ENCODE measurements at places on chromosomes 6 and 20.

DNA sequence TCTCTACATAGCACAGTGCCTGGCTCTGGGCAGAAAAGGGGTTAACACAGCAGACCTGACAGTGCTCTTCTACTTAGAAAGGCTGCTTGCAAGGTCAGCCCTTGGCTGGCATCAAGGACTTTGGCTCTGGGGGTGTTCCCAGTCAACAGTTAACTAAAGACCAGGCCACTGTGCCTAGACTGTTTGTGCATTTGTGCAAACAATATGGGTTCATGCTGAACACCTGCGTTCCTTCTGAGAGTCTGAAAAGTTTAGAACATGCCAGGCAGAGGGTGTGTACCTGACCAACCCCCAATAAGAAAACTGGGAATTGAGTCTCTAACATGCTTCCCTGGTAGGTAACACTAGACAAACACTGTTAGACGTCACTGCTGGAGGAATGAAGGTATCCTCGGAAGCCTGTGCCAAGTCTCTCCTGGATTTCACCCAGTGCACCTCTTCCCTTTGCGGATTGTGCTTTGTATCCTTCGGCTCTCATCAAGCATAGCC lies 110.7 kb downstream of the PDE10A start:
- no peak for DNase-seq

DNA sequence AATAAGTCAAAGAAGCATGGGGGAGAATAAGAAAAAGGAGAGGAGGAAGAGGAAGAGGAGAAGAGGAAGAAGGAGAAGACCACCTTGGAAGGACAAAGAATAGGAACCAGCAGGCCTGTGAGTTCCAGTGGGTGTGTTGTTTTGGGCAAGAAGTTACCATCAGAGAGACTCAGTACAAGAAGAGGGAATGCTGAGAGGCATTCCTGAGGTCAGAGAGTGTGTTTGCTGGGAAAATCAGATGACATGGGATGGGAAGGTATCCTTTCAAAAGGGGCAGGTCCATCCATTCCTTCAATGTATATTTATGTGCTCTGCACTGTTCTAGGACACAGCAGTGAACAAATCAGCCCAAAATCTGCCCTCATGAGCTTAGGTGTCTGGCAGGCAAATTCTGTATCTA lies 40.5 kb upstream of the PRIM2 start:
- peak; percentile 51 for DNase-seq

DNA sequence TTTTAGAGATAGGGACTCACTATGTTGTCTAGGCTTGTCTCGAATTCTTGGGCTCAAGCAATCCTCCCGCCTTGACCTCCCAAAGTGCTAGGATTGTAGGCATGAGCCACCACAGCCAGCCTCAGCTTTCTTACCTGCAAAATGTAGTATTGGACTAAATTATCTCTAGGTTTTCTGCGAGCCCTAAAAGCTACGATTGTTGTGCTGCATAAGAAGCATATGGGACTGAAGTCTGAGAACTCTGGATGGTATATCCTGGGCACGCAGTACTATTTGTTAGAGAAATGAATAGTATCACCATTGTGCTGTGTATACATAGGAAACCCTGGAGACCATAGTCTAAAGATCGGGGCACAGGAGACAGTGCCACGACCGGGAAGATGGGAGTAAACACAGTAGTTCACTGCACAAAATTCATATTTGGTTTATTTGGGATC lies 60.1 kb downstream of the RPRD1B start:
- no peak for DNase-seq

- peak; percentile 76 for DNase-seq
Observed at GRCh38 chr6:35139924-35140638, 1.1 kb downstream of the TCP11 start.

DNA sequence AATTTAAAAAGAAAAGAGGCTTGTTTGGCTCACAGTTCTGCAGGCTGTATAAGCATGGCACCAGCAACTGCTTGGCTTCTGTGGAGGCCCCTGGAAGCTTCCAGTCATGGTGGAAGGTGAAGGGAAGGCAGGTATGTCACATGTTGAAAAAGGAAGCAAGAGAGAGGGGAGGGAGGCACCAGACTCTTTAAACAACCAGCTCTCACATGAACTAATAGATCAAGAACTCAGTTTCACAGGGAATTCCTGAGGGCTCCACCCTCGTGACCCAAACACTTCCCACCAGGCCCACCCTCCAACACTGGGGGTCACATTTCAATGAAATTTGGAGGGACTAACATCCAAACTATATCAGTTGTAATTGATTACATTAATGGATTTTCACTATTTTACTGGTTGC lies 127.9 kb upstream of the MLIP start:
- DNase-seq: no peak

DNA sequence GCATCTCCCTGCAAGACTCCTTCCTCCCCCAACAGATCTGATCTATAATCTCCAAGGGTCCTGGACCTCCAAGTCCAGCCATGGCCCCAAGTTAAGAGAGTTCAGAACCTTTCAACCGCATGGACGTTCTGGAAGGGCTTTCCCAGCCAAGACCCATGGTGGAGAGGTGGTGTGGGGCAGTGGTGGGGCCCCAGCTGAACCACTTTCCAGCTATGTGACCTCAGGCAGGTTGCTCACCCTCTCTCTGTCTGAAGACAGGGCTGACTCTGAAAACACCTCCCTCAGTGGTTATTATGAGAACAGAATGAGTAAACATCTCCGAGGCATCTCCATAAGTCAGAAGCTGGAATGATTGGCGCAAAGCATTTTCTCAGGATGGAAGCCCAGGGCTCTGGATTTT lies 887 bp downstream of the CLPS start:
- DNase-seq: no peak

DNA sequence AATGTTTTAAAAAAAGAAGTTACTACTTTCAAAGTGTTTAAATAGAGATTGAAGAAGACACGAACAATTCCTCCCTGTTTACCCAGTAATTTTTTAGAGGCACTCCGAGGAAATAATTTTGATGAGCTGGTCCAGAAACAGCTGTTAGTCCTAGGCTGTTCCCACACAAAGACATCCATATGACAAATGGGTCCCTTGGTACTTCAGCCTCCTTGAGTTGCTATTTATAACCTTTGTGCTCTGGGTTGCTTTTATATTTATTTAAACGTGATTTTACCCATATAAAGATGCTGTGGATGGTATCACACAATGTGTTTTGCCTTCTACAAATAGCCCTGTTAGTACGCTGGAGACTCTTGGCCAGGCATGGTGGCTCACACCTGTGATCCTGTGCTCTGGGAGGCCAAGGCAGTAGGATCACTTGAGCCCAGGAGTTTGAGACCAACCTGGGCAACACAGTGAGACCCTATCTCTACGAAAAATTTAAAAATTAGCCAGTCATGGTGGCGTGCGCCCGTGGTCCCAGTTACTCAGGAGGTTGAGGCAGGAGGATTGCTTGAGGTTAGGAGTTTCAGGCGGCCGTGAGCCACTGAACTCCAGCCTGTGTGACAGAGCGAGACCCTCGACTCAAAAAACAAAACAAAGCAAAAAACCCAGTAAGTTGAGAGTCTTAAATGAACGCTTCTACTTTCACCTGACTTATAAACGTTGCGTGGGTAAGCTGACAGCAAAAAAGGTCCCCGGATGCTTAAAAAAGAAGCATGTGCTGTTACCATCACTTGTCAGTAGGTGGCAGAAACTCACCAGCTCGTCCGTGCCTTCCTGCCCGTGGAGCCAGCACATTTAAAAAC lies 56.9 kb upstream of the ARMH2 start:
- peak; percentile 68 for DNase-seq

- DNase-seq: no peak
Observed at GRCh38 chr6:1722801-1723200, 113.1 kb downstream of the FOXC1 start.

DNA sequence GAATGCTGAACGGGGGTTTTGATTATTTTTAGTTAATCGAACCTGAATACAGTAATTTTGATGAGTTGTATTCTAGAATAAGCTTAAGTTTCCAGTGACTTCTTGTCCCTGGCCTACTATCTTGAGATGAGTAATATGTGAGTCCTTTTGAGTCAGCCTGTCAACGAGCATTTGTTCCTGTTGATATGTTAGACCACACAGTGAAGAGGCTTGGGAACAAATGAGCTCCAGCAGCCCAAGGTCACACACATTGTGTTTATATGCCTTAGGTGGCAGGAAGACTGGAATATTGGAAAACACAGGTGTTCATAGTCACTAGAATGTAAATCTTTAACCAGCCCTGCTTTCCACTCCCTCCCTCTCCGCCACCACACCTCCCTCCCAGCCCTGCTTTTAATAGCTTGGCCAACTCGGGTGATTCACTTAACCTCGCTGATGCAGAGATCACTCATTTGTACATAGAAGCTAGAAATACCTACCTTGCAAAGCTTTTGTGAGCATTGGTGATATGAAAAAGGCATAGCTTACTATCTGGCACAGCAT lies 9.1 kb downstream of the SMPDL3A start:
- DNase-seq: peak; percentile 83

GRCh38 chr20:34074101-34074760 lies 37.8 kb downstream of the EIF2S2 start:
- peak; percentile 40 for DNase-seq

DNA sequence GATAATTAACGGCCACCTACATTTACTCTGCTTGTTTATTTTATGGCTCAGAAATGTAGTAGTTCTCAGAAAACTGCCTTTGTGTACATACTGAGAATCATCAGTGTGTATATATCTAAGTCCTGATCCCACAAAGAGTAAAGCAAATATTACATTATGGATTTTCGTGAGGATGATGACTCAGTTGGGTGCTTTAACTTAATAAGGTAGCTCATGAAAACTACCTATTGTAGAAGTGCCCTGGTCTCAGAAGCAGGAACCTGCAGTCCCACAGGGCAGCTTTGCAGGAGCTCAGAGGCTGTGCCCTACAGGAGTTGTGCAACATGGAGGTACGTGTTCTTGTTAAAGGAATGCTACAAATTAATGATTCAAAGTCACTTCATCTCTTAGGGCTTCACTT lies 108.2 kb downstream of the PLG start:
- DNase-seq: no peak

- no peak for DNase-seq
Observed at GRCh38 chr6:42271834-42272805, 54.5 kb upstream of the MRPS10 start.

- DNase-seq: no peak
Observed at GRCh38 chr6:99350573-99350972, 1.1 kb upstream of the FAXC start.

- DNase-seq: peak; percentile 37
Observed at GRCh38 chr6:144581812-144582537, 296.8 kb downstream of the UTRN start.

- no peak for DNase-seq
Observed at GRCh38 chr6:28940294-28940857, 16.6 kb upstream of the TRIM27 start.

DNA sequence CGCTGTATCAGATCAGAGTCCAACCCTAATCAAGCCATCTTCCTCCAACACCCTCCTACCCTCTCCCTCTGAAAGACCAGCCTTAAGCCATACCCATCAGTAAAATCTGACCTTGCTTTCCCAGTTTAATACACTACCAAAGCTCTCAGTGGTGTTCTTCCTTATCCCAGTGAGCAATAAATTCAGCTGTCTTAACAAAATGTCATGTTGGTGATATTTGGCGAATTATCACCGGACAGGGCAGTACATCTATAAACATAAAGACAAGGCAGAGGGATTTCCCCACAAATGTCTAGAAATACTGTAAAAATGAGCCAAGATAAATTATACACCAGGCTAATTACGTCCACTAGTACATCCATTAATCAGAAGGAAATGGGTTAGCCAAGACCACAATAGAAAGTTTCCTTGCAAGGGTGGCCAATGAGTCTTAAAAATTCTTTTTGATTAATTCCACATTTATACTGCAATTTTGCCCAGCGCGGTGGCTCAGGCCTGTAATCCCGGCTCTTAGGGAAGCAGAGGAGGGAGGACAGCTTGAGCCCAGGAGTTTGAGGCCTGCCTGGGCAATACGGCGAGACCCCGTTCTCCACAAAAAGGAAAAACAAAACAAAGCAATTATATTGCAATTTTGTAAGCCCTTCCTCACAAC lies 905 bp downstream of the RARS2 start:
- peak; percentile 29 for DNase-seq

DNA sequence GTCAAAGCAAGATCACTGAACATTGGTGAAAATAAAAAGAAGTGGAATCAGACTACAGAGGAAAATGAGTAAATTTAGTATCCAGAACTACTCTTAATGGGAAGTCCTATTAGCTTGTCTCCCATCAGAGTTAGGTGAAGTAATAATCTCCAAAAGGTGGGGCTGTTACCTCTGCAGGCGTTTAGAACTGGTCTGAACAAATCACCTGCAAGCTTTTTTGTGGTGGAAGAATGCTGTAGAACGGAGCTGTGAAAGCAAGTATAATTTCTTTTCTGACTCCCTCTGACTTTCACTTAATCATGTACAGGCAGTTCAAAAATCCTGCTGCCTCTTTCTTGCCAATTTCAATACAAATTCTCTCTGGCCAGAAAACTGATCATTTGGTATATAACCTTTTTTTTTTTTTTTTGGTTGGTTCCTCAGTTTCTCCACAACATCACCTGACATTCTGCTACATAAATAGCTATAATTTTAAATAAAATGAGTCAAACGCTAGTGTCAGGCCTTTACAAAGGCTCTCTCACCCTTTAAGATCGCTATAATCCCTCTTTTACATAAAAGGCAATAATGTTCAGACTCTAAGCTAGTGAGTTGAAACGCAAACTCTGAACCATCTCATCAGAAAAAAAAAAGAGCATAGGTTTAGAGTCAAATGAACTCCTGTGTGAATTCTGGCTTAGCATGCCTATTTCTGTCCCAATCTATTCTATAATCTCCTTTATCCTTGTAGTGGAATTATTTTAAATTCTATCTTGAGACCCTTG lies 38.8 kb downstream of the CITED2 start:
- DNase-seq: no peak

- DNase-seq: peak; percentile 35
Observed at GRCh38 chr20:44208770-44209169, 1.8 kb downstream of the OSER1 start.

GRCh38 chr20:6007529-6008103 lies 46.2 kb downstream of the LRRN4 start:
- no peak for DNase-seq

DNA sequence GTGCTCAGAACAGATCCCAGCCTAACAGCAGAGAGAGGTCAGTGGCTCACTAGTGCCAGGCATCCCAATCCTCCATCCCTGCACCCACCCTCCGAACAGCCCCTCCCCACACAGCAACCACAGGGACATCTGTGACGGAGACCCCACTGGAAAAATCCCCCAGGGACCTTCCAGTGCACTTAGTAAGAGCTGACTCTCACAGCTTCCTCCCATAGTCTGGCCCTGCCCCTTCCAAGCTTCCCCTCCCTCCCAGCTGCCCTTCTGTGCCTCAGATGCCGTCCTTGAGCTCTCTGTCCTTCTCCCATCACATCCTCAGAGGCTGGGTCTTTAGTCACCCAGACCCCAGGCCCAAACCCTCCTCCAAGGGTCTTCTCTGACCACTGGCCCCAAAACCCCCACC lies 9.7 kb upstream of the THBS2 start:
- DNase-seq: peak; percentile 38

All from fibroblast of skin of right biceps (primary cell).